GM06990 (cell line): ENCODE measurements at places on chromosomes 16 and 17.

- no peak for DNase-seq
Observed at GRCh38 chr17:67223924-67224323, 21.1 kb downstream of the HELZ start.

DNA sequence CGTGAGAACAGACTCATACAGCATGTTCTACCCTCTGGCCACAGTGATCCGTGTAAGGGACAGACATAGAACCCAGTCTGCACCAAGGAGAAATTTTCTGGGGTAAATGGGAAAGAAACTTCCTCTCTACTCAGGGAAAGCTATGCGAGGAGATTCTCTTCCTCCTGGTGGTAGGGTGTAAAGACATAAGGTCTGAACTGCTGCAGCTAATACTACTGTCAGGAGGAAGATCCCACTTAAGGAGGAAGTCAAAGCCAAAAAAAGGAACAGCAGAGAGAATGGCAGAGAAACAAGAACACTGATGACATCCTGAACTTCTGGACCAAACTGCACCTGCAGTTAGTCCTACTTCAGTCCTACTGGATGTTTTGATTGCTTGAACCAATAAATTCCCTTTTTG is 7.1 kb upstream of the TM4SF5 start:
- DNase-seq: no peak

DNA sequence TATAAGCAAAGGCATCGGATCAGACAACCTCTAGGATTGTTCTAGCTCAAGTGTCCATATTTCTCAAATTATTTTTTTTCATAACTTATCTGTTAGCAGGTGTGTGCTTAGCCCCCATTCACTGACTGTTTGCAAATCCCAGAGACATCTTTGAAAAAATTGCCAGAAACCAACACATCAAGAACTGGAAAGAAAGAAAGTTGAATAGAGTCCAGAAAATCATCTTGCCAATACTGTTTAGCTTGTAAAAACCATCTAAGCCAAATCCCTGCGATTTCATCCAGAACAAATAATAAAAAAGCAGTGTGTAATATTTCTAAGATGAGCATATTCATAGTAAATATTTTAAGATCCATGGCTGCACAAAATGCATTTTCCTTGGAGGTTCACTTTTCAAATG is 64.5 kb downstream of the WSCD1 start:
- no peak for DNase-seq

DNA sequence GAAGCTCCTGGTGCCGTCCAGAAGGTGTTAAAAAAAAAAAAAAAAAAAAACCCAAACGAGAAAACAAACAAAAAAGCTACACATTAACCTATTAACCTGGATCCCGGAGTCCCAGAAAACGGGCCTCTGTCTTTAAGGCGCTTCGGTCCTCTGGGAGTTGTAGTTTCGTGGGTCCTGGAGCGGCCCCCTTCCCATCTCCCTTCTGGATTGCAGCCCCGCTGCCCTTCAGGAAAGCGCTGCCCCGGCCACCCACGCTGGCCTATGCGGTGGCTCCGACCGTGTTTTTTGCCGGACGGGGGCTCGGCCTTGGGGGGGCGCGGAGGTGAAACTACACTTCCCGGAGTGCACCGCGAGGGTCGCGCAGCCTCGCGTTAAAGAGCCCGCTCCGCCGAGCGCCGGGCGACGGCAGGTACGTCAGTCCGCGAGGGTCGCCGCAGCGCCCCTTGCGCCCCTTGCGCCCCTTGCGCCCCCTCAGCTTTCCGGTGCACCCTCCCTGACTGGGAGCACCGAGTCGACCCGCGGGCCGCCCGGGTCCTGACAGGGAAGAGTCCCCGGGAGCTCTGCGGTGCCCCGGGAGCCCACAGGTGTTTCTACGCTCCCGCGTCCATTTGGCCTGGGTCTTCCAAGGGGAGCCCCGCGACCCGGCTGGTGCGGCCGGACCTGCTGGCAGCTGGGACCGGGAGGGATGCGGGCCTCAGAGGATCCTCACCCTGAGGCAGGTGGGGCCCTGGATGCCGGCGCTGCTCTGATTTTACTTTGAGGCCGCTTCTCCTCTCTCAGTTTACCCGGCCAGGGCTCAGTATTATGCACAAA is at the start of gene FCSK:
FCSK (plus strand) TSS at position 374 of the 813 bp plus-strand sequence. CDS start 8,596 bp downstream, outside the sequence.
- peak; percentile 85 for DNase-seq

DNA sequence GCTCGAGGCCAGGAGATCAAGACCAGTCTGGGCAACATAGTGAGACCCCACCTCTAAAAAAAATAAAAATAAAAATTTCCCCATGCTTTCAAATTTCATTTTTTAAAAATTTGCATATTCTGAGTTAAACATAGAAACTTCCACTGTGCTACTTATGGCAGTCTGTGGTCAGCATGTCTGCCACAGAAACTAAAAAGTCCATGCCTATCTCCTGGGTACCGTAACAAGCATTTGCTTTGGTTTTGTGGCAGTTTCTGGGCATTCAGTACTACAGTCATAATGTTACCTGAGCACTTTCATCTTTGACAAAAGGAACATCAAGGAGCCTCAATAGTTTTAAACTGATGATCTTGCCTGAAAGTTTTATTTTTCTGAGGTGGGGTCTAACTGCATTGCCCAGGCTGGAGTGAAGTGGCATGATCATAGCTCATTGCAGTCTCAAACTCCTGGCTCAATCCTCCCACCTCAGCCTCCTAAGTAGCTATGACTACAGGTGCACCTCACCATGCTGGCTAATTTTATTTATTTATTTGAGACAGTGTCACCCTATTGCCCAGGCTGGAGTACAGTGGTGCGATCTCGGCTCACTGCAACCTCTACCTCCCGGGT is 13.2 kb upstream of the ITGA2B start:
- DNase-seq: peak; percentile 61

GRCh38 chr17:497241-498034 is 144.8 kb upstream of the RPH3AL start:
- peak; percentile 25 for DNase-seq

- no peak for DNase-seq
Observed at GRCh38 chr17:17314501-17315071, 11.4 kb downstream of the NT5M start.

DNA sequence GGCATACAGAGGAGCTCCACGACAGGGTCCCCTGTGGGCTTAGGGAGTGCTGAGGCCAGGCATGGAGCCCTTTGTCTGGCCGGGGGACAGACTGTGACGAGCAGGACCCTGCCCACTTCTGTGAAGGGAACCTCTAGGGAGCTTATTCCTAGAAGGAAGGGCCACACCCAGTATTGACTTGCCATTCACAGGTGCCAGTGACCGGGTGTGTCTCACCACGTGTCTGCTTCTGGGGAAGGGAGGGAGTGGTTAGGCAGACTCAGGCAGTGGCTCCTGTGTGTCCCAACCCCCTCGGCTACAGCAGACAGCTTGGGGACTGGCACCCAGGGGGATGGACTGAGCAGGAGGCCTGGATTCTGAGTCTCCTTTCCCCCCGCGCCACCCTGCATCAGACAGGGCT is 57.2 kb downstream of the SOCS1 start:
- no peak for DNase-seq

GRCh38 chr16:17474572-17474971 is 3.8 kb upstream of the XYLT1 start:
- DNase-seq: peak; percentile 17

- no peak for DNase-seq
Observed at GRCh38 chr16:12403746-12404658, 399.7 kb downstream of the CPPED1 start.

- DNase-seq: no peak
Observed at GRCh38 chr17:47604598-47604927, 45.2 kb upstream of the KPNB1 start.

- no peak for DNase-seq
Observed at GRCh38 chr16:1308036-1308976, 1.1 kb upstream of the UBE2I start.

DNA sequence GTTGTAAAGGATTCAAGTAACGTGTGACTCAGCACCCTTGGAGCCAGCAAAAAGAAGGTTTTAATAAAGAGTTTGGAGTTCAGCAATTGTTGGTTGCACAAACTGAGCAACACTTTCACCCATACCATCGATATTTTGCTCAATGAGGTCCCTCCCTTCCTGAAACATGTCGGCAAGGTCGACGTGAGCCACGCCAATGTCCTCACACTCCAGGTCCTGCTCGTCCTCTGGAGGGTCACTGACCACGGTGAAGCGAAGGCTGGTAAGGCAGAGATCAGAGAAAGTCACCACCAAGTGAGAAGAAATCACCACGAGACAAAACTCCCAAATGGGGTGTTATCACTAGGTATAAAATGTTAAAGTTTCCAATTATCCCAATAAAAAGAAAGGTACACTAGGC is 98.3 kb downstream of the RPGRIP1L start:
- no peak for DNase-seq

- DNase-seq: no peak
Observed at GRCh38 chr16:24685539-24686432, 43.7 kb upstream of the TNRC6A start.

GRCh38 chr17:7552621-7553051 is 3.8 kb downstream of the TNFSF12 start:
- DNase-seq: no peak

DNA sequence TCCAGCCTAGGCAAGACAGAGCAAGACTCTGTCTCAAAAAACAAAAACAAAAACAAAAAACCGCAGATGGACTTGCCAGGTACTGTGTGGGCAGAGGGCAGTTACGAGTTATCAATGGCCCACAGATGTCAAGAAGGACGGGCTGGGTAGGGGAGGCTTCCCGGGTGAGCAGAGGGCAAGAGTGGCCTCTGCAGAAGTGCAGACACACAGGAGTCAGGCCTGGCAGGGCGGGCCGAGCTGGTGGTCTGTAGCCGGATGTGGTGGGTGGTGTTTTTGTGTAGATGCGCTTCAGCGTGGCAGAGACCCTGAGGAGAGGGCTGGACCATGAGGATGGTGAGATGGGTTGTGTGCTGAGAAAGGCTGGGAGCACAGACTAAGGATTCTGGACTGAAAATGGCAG is 44.9 kb upstream of the KDM6B start:
- no peak for DNase-seq

DNA sequence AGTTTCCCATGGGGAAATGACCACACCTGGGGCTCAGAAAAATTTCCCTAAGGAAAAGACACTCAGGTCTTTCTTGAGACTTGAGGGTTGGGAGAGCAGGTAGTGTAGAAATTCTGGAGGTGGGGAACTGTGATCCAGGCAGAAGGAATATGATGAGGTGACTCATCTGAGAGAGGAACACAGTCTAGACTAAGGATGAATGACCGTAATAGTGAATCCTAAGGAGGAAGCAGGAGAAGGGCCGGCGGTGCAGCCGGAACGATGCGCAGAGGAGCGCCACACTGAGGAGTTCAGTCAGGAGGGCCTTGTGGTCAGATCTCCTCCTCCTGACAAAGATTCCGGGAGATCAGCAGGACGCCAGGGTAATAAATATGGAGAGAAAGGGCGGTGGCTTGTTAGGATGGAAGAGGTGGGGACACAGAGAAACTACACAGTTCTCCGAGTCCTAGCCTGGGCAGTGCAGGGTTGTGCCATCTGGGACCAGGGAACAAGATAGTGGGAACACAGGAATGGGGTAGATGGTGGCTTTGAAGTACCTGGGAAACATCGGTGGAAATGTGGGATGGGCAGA is 135.6 kb downstream of the PARN start:
- DNase-seq: no peak

DNA sequence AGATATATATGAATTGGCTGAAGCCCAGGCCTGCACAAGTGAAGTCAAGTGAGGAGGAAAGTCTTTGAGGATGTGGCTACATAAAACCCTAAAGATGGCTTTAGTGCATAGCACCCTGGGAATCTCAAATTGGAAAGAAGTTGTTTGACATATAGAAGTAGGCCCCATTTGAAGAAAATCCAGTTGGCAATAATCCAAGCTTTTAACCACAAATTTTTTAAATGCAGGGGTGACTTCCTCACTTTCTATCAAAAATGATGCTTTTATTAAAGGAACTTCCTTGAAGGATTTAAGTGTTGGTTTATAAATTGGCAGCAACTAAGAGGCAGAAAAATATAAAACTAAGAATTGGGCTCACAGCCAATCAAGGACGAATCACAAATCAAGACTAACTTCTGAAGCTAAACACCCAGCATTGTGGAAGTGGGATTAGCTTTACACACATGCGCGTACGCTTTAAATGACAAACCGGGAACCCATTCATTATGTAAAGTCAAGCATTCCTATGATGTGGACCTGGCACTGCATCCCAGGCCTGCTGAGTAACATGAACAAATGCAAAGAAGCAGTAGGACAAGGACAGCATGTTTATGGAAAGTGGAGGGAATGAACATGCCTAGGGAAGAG is 63.3 kb downstream of the NOG start:
- DNase-seq: no peak
